ENCODE measurements at places on chromosomes 12 and 14.

DNA sequence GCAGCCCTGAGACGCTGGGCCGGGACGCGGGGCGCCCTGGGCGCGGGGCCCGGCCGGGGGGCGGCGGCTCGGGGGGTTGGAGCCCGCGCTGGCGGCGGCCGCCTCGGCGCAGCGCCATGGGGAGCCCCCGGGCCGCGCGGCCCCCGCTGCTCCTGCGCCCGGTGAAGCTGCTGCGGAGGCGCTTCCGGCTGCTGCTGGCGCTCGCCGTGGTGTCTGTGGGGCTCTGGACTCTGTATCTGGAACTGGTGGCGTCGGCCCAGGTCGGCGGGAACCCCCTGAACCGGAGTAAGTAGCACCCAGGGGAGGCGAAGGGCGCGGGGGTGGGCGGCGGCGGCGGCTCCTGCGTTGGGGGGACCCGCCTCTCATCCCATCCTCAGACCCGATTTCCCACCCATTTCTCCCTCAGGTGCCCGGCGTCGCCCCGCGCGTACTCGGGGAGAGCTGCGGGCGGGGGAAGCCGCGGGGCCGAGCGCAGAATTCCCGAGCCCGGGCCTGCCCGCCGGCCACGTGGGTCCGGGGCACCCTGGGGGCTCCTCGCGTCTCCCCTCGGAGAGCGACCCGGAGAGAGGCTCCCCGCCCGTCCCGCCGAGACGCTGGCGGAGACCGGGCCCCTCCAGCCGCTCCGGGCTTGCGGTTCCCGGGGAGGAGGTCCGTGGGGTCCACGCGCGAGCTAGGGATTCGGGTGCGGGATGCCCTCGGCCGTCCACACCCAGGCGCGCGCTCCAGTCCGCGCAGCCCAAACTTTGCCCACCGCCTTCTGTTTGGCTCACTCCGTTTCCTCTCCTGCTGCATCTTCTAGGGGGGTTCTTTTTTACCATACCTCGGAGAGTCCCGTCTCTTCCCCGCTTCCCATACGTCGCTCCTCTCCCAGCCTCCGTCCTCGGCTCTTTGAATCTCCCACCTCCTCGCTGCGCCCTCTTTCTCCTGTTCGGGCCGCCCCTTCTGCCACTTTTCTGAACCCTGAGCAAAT is 807 bp downstream of the B4GALNT3 start:
- peak; percentile 21 for DNase-seq

DNA sequence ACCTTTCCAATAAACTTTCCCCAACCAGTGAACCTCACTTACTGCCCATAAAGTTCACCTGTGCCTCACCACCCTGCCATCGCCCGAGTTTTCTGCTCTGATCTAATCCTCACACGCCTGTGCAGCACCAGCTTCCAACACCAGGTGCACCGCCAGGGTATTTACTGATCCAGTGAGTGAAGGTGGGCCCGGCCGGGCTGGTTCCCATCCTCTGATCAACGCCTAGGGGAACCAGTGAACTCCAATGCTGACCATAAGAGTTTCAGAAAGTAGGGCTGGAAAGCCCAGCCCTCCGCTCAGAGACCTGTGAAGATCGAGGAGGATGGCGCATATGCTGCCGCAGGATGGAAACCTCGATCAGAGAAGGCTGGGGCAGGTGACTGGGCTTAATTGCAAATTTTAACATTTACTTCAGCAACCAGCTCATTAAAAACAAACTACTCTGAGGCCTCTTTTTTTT is 685 bp upstream of the MYL6B start:
- DNase-seq, result no peak

GRCh38 chr12:115324949-115325593 is 641.1 kb upstream of the TBX3 start:
- no peak for DNase-seq

DNA sequence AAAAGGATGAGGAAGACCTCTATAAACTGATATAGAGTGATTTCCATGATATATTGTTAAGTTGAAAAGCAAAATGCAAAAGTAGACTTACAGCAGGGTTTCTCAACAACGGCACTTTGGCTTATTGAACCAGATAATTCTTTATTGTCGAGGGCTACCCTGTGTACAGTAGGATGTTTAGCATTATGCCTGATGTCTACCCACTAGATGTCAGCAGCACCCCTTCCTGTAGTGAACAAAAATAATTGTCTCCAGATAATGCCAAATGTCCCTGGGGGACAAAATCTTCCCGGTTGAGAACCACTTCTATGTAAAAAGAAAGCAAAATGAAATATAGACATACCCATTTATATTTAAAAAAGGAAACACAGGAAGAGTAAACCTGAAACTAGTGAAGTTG is 32.4 kb downstream of the ABCD2 start:
- no peak for DNase-seq

DNA sequence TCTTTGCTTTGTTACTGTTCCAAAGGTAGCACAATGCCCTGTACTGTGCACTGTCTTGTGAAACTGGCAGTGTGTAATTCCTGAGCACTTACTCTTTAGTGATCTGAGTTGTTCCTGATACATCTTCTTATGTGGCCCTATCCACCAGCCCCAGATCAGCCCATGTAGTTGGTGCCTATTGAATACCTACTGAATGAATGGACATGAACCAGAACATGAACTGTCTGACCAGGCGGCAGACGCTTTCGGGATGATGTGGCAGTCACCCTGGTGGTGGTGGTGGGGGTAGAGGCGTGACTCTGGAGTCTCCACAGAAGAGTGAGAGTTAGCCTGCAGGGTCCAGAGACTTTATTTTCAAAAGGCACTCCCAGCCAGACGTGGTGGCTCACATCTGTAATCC is 46.6 kb upstream of the PAPOLA start:
- peak; percentile 11 for DNase-seq

DNA sequence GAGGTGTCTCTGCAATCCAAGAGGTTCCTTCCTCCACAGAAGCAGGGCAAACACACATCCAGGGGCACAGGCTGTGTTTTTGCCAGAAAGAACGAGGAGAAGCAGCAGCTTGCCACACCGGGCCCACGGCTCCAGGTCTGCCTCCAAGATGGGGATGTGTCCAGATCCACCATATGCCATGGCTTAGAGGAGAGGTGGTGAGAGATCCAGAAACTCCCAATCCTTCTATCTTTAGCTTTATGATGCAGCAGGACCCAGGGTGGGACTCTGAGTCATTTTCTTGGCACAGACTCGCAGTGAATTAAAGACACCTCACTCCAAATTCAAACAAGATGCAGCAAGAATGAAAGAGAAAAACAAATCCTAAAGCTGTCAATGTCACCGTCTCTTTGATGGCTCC is 481.4 kb upstream of the TMEM132C start:
- DNase-seq, result peak; percentile 92

DNA sequence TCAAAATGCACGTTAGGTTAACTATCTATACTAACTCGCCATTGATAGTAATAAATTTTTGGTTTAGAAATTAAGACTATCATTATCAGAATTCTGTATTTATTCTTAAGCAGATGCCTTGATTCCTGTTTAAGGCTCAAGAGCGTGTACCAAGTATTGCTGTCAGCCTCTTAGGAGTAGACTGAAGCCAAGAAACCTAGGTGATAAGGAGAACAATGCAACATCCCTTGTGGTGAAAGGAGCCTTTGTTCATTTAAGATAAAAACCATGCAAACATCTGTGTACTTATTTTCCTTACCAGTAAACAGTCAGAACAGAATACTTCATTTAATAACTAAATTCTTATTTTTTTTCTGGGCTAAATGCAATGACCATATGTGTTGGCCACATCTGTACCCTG is 109.4 kb upstream of the NOVA1 start:
- no peak for DNase-seq

DNA sequence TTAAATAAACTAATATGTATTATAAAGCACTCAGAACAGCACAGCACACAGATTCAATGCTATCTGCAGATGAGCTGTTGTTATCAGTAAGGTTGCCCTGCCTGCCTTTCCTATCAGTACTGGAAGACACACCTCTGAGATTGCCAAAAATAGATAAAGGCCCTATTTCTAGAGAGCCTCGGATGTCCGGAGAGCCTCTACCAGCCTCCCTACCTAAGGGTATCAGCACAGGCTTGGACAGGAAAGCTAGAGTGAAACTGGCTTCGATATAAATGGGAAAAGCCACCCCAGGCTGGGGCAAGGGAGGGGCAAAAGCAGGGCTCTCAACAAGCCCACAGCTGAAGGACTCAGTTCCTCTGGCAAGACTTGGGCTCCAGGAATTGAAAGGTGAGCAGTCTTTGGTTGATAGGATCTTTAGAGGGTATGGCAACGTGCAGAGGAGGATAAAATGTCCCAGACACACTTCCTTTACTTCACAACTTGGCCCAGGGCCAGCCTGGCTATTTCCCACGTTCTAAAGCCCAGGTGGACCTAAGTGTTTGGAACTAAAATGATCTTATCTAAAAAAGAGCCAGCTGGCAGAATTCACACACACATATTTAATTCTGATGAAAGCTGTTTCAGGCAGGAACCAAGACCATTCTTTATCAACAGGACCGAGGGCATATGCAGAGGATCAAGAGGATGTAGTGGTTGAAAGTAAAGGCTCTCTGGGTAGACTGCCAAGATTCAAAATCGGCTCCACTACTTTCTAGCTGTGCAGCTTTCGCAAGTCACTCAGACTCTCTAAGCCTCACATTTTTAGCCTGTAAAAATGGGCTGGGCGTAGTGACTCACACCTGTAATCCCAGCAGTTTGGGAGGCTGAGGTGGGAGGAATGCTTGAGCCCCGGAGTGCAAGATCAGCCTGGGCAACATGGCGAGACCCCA is 37.8 kb upstream of the ITPR2 start:
- DNase-seq, result peak; percentile 40

DNA sequence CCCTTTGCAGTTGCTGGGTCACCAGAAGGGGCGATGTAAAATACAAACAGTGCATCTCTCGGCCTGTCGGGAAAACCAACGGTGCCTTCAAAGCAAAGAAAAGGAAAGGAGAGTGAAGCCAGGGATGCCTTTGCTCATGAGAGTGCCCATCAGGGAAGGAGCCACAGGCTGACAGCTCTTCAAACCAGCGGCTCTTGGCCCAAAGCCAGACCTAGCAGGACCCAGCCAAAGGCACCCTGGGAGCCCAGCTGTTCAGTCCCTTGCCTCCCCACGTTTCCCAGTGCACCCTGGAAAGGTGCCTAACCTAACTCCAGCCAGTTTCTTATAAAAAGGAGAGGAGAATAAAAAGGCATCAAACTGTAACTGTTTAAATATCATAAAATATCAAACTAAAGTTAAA is 29.2 kb downstream of the PRMT8 start:
- no peak for DNase-seq

- DNase-seq, result no peak
Measured at GRCh38 chr12:104243971-104244370, 28.4 kb downstream of the TXNRD1 start.

GRCh38 chr14:104116288-104116755 is 22.1 kb upstream of the KIF26A start:
- DNase-seq, result no peak

- DNase-seq, result no peak
Measured at GRCh38 chr12:48903363-48903981, 21.8 kb downstream of the FKBP11 start.

DNA sequence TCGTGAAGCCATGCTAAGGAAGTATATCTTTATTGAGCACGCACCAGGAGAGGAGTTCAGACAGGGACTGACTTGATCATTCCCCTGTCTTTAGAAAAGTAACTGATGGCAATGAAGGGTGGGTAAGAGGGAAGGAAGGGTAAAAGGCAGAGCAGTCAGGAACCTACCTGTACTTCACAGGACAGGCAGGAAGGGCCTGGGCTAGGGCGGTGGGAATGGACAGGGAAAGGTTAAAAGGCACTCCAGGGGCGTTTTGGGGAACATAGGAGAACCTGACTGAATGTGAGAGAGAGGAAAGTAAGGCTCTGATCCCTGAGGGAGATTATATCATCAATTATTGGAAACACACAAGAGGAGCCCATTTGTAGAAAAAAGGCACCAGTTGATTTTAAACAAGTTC is 3.9 kb downstream of the SLC35E3 start:
- no peak for DNase-seq

GRCh38 chr14:69539631-69540410 is 34.9 kb downstream of the CCDC177 start:
- DNase-seq, result peak; percentile 47

DNA sequence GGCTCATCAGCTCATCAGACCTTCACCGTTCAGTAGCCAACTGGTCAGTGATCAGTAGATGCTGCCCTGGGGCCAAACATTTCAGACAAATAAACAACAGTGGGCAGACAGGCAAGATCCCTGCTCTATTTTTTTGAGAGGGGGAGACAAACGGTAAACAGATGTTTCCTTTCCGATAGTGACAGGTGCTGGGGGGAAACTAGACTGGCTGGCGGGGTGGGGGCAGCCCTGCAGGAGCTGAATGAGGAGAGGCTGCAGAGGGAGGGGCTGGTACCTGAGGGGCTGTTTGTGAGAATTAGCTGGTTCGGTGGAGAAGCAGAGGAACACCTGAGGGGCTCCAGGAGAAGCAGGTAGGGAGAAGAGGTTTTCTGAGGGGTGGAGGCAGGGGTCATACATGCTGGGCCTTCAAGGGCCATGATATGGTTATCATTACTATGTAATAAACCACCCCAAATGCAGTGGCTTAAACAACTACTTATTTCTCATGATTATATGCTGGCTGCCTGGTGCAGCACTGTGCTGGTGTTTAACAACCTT is 8.2 kb upstream of the GOLGA3 start:
- no peak for DNase-seq

DNA sequence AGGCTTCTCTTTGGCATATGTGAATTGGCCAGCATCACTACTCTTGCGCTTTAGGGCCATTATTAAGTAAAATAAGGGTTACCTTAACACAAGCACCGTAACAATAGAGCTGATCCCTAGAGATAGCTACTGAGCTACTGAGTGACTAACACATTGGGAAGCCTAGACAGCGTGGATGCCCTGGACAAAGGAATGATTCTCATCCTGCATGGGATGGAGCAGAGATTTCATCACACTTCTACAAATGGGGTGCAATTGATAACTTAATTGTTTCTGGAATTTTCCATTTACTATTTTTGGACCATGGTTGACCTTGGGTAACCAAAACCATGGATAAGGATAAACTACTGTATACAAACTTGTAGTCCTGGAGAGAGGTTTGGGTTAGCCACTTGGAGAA is 57.1 kb downstream of the FBXO34 start:
- peak; percentile 47 for DNase-seq

GRCh38 chr14:22803687-22803974 is 11.6 kb downstream of the SLC7A7 start:
- DNase-seq, result no peak

GRCh38 chr14:51950007-51950406 is 39.3 kb upstream of the RTRAF start:
- DNase-seq, result peak; percentile 7

DNA sequence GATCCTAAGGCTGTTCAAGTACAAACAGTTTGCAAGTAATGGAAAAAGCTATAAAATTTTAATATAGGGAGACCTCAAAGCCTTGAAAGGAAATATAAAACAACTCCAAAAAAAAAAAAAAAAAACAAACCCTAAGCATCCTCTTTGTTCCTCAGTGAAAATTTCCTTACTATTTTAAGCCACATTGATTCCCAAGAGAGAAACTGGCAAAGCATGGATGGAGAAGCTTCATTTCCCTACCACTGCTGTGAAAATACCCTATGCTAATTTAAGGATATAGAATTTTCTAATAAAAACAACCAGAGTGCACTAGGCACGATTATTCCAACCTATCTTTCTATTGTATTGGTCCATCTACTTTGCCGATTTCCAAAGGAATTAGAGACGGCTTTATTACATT is 283.1 kb downstream of the CACNA1C start:
- DNase-seq, result no peak

Data from AG08395 (cell line).